Left kidney (tissue), 8 donors: ENCODE measurements at places on chromosomes 1 and 21. TPM values are rescaled to one million over a fixed set of nuclear protein-coding genes. Genes with fewer than 3 reads are reported as not detected.

Gene DNALI1
- 63.0 TPM for polyA plus RNA-seq

DNA sequence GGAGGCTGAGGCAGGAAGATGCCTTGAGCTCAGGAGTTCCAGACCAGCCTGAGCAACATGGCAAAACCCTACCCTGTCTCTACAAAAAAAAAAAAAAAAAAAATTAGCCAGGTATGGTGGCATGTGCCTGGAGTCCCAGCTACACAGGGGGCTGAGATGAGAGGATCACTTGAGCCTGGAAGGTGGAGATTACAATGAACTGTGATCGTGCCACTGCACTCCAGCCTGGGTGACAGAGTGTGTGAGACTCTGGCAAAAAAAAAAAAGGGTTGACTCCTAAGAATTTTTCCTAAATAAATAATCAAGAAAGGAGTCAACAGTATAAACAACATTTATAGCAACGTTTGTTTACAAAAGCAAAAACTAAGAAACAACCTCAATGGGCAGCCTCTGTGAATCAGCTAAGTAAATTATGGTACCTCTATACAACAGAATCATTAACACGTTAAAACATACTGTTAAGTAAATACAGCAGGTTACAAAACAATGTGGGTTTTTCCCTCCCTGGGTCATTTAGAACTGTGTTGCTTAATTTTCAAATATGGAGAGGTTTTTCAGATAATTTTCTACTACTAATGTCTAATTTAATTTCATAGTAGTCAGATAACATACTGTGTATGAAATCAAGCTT, 56.8 kb downstream of the SLC30A10 start:
- no peak for DNase-seq

DNA sequence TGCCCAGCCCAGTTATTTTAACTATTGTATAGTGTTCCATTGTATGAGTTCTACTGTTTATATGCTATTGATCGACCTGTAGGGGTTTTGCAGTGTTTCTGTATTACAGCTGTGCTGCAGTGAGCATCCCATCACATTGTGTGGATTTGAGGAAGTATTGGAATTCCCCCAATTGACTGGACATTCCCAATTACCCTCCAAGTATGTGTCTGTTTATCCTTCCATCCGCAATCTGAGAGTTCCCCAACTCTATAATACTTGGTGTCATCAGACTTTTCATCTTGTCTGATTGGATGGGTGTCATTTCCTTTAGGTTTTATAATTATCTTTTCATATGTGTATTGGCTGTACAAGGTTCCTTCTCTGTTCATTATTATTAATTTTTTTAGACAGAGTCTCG, 27.8 kb downstream of the PSEN2 start:
- DNase-seq, result no peak

DNA sequence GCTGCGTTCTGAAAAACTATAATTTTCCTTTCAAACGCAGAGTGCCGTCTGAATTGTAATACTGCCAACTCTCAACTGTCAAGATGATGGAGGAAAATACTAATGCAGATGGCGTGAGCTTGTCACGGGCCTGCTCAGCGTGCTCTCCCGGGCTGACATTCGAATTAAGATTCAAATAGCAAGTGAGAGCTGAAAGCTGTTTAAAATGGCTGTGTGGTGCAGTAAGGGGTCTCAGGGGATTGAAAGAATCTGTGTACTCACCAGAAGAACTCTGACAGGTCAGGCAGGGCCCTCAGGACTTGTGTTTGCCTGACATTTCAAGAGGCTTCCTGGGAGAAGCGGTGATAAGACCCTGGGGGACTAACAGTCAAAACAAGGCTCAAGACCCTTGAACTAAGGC, 33.1 kb downstream of the ZMYND12 start:
- DNase-seq, result no peak

DNA sequence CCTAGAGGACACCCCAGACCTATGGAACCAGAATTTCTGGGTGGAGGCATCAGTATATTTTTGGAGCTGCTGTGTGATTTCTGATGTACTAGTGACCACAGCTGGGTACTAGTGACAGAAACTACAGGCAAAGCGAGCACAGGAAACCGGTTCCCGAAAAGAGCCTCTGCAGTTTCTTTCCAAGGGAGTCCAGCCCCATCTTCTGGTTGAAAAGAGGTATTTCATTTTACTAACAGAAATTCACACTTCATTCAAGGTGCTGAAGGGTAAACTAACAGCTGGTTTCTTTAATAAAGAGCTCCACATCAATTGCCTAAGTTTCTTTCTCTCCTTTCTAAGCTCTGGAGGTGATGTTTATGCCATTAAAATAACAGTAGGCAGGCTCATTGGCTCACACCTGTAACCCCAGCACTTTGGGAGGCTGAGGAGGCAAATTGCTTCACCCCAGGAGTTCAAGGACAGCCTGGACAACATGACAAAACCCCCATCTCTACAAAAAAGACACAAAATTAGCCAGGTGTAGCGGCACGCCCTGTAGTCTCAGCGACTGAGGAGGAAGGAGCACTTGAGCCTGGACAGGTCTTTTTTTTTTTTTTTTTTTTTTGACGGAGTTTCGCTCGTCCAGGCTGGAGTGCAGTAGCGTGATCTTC, 22.0 kb downstream of the THAP3 start:
- DNase-seq, result peak; percentile 55

DNA sequence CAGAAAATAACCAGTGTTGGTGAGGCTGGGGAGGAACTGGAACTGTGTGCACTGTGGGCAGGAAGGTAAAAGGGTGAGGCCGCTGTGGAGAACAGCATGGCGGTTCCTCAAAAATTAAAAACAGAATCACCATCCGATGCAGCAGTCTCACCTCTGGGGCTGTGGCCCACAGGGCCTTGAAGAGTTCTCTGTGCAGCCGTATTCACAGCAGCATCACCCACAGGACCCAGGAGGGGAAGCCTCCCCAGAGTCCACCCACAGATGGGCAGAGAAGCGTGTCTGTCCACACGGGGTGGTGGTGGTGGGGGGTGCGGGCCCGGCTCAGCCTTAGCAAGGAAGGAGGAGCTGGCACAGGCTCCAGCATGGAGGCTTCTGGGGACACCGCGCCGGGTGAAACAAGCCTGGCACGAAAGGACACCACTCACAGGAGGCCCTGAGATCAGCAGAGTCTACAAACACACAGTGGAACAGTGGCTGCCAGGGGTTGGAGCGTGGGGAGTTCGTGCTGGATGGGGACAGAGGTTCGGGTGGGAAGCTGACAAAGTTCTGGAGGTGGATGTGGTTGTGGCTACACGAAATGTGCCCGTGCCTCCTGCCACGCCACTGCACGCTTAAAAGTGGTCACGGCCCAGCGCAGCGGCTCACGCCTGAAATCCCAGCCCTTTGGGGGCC, 11.5 kb downstream of the MORN1 start:
- DNase-seq, result no peak

DNA sequence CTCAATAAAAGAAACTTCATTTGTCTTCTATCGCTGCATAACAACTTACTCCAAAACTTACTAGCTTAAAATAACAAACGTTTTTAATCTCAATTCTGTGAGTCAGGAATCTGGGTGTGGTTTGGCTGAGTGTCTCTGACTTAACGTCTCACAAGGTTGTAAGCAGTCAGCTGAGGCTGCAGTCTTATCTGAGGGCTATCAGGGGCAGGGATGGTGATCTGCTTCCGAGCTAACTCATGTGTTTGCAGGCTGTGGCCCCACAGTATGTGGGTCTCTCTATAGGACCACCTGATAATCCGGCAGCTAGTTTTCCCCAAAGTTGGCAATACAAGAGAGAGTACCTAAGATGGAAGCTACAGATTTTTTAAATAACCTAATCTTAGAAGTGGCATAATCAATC, 234.2 kb upstream of the FGGY start:
- DNase-seq, result no peak

GRCh38 chr1:43376723-43377235, 9.0 kb upstream of the ELOVL1 start:
- DNase-seq, result no peak

DNA sequence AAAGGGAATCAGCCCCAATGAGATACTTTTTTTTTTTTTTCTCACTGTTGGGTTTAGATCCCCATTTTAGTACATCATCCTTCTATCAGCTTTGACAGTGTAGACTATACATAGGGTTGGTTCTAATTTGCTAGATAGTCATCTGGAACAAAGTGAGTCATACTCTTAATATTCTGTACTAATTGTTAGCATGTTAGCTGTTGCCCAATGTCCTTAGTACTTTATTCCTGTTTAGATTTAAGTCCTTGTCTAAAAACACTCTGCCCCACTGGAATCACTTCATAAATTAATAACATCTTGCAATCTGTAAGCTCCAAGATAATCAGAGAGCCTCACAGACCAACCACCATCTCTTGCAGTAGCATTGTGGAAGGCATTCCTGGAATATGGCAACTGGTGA, 209.8 kb upstream of the KIAA0040 start:
- DNase-seq, result no peak

DNA sequence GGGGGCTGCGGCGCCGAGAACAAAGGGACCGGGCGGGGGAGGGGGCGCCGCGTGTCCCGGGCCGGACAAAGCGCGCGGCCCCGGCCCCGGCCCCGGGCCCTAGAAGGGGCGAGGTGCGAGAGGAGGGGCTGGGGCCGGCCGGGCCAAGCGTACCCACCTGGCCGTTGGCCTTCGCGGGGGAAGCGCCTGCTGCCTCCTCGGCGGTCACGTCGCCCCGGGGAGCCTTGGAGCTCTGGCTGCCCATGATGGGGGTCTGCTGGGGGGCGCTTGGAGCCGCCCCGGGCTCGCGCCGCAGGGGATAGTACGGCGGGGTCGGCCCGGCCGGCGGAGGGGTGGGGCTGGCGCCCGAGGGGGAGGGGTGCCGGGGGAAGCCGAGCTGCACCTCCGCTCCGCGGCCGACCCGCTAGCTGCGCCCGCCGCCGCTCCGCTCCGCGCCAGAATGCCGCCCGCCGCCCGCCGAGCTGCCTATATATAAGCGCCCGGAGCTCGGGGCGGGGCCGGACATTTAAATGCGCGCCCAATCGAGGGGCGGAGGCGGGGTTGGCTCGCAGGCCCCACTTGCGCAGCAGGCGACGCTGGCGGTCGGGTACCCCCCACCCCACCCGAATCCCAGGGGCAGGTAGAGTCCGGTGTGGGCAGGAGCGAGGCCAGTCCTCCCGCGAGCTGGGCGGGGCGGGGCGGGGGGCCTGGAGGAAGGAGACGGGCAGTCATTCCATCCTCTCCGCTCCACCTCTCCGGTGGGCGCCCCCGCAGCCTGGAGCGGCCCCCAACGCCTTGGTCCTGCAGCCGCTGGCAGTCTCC, at the start of gene MARCKSL1:
TSS of gene MARCKSL1 (minus strand) at position 444 of the 801 bp plus-strand sequence. CDS start at position 244, 200 bp downstream.
- DNase-seq, result peak; percentile 87

DNA sequence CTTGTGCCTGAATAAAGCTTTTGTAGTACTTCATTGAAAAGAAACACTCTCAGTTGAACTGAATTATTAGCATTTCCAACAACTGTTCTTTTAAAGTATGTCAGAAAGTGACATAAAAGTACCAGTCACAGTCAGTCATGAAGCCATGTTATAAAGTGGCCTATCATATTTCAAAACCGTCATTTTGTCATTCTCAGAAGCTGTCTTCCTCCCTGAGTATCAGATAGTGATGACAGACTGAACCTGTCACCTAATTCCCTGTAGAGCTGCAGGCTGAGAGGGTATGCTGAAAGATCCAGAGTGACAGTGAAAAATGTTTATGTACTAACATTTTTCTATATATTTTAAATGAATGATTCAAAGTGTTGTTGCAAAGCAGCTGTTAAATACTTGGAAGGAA, 1121.7 kb upstream of the PRMT6 start:
- DNase-seq, result no peak

DNA sequence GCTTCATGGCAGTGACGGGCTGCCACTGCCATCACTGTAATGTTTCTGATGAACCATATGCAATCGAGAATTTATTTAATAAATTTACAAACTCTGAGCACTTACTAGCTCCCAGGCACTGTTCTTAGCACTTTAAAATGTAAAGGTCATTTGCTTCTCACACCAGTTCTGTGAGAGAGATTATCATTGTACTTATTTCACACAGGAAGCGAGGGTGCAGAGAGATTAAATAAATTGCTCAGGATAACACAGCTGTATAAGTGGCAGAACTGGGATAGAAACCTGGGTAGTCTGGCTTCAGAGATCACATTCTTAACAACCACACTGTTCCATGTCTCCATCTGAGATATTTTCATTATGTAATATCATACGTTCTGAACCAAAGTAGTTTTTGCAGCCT, 119.9 kb downstream of the MAST2 start:
- DNase-seq, result no peak

- DNase-seq, result no peak
These were observed 20.4 kb upstream of the FHAD1 start for GRCh38 chr1:15226388-15227255.

DNA sequence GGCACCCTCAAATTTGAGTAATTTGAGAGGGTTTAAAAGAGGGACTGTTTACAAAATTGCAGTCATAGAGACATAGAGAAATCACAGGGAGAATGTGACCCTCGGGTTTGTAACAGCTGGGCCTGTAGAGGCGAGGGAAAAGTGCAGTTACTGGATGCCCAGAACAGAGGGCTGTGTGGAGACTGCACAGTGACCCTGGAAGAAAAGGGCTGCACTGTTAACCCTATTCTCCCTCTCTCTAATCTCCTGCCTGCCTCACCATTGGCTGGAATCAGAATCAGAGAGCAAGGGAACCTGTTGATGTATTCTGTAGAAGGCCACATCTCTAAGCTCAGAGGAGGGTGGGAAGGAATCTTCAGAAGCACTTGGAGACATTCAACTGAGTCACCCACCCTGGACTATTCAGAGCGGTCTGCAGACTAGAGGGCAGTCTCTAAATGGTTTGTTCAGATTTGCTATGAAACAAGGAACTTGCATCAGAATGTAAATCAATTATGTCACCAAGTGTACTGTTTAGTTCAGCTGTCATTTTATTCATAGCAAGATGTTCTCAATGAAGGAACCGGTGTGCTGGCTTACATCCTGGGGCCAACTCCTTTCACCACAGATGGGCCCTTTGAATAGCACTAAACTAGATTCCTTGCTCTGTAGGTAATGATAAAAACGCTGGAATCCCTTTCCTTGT, 132.2 kb upstream of the HOOK1 start:
- DNase-seq, result no peak

DNA sequence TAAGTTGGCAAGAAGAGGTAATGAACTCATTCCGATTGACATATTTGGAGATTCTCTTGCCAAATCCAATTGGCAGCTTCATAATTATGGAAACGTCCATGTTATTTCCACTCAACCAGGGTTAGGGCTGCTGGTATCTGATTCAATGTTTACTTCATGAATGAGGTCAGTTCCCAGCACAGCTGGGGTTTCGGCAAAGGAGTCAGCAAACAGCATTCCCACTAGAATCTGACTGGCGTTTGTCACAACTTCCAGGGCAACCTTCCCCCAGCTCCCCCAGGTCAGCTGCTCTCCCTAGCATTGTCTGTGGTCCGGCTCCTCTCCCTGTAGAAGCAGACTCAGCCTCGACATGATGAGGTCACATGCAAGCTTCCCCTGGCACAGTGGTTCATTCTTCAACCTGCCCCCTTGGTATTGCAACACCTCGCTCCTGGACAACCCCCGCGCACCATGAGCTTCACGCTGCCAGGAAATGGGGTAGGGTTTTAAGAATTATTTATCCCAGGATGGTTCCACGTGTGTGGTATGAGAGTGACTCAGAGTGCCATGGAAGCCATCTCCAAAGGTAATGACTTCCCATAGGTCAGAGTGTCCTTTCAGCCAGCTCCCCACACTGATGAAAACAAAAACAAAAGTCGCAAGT, 100.7 kb upstream of the SLC25A33 start:
- no peak for DNase-seq

GRCh38 chr1:101316799-101317198, 80.0 kb downstream of the S1PR1 start:
- DNase-seq, result no peak

- no peak for DNase-seq
These were observed 21.6 kb upstream of the DIP2A start for GRCh38 chr21:46437096-46437498.
